ENCODE measurements at places on chromosomes 4 and X. TPM values are rescaled to one million over a fixed set of nuclear protein-coding genes. Genes with fewer than 3 reads are reported as not detected.

The USP17L12 gene
- total RNA-seq = not detected

The FAM53A gene
- 4.1 TPM for total RNA-seq

The FOXR2 gene
- not detected for total RNA-seq

The RPL39 gene
- total RNA-seq = 2,126 TPM

The GABRG1 gene
- total RNA-seq = 4.1 TPM

The MED12 gene
- total RNA-seq = 48.8 TPM

The CHIC1 gene
- 21.9 TPM for total RNA-seq

The NHSL2 gene
- total RNA-seq = 15.6 TPM

The RHOXF2 gene
- not detected for total RNA-seq

The GNPDA2 gene
- 39.5 TPM for total RNA-seq

The ODAPH gene
- total RNA-seq = not detected

The RBM46 gene
- not detected for total RNA-seq

The RPS6KA3 gene
- 48.5 TPM for total RNA-seq

The NMU gene
- 1.7 TPM for total RNA-seq

The SLC2A9 gene
- 6.4 TPM for total RNA-seq

The DCK gene
- 37.0 TPM for total RNA-seq

The FNIP2 gene
- total RNA-seq = 61.4 TPM

The INTS6L gene
- 26.5 TPM for total RNA-seq

The FBXW7 gene
- total RNA-seq = 243 TPM

The IL15 gene
- total RNA-seq = 2.4 TPM

The SSX2 gene
- not detected for total RNA-seq

The PFKFB1 gene
- total RNA-seq = not detected

The ANAPC10 gene
- 52.7 TPM for total RNA-seq

The EDA2R gene
- 2.6 TPM for total RNA-seq

The TRIML1 gene
- not detected for total RNA-seq

The DSPP gene
- total RNA-seq = 0.05 TPM

The UCP1 gene
- 0.33 TPM for total RNA-seq

The HOPX gene
- 26.4 TPM for total RNA-seq

The BMP3 gene
- 21.3 TPM for total RNA-seq

The ZNF518B gene
- 79.4 TPM for total RNA-seq

The MAGEA1 gene
- total RNA-seq = not detected

The TCEAL6 gene
- 3.2 TPM for total RNA-seq

The UGT2B15 gene
- not detected for total RNA-seq

The TECRL gene
- total RNA-seq = 1.2 TPM

The PAK3 gene
- total RNA-seq = 31.3 TPM

The PAGE1 gene
- not detected for total RNA-seq

The DGAT2L6 gene
- not detected for total RNA-seq

The PLP1 gene
- 123 TPM for total RNA-seq

The NPFFR2 gene
- 3.2 TPM for total RNA-seq

The NXF2 gene
- not detected for total RNA-seq

The XPNPEP2 gene
- total RNA-seq = 2.7 TPM

The KIF4A gene
- 7.6 TPM for total RNA-seq

The ZFYVE28 gene
- 10.4 TPM for total RNA-seq

The FAM9B gene
- not detected for total RNA-seq

The SUPT20HL1 gene
- total RNA-seq = not detected

The SPIN2A gene
- total RNA-seq = 2.0 TPM

The UGT2B11 gene
- not detected for total RNA-seq

The PPP4R3C gene
- not detected for total RNA-seq

The CENPI gene
- 8.2 TPM for total RNA-seq
